ENCODE measurements at places on chromosomes 3 and 15. TPM values are rescaled to one million over a fixed set of nuclear protein-coding genes. Genes with fewer than 3 reads are reported as not detected.

- DNase-seq: no peak
These were observed at the start of gene C3orf22 for GRCh38 chr3:126558336-126559071. TSS of gene C3orf22 (minus strand) at chr3:126558932. CDS start at chr3:126553390, 5,542 bp downstream.

GJD2 gene
- total RNA-seq: not detected

MKRN2OS gene
- 9.0 TPM for total RNA-seq

GRCh38 chr3:34020726-34021680 lies 222.6 kb downstream of the PDCD6IP start:
- no peak for DNase-seq

DNA sequence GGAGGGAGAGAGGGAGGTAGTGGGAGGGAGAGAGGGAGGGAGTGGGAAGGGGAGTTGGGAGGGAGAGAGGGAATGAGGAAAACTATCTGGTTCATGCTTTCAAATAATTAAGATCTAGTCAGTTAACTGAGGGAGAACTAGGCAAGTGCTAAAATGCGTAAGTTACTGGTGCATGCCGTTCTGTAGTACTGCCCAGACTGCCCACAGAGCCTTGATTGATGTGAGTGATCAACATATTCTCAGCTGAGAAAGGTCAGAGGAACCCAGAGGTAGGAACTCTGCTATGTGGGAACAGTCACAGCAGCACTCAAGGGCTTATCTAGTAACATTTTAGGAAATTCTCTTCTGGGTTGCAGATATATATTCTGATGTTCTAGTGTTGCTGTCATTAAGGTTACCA lies 149.8 kb upstream of the ROBO1 start:
- DNase-seq: no peak

ITIH3 gene
- 0.53 TPM for total RNA-seq

DHX30 gene
- 47.2 TPM for total RNA-seq

- DNase-seq: no peak
These were observed 271.0 kb downstream of the GABRG3 start for GRCh38 chr15:27241943-27242342.

DAZL gene
- total RNA-seq: not detected

GRCh38 chr3:189365609-189366564 lies 194.1 kb downstream of the TPRG1 start:
- no peak for DNase-seq

DNA sequence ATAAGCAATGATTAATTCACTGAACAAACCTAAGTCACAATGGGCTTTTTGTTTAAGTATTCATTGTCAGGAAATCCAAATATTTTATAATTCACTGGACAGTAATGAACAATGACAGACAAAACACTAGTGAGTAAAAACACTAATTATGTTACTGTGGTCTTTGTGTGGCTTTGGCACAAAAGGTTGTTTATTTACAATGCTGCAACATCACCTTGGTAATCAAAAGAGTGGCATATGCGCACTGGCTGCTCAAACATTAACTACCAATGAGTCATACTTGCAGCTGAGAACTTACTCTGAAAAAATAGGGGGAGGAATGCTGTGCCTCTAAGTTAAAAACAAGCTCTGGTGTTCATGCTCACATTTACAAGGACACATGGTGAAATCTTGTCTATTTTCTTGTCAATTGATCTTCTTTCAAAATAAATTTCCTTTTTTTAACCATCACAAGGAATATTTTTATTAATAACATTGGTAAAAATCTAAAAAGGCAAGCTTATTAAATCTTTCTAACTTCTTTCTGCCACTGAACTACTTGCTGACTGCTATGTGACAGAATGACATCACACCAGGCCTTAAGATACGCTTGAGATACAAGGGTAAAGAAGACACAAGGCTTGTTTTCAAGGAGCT lies 85.2 kb upstream of the PPIB start:
- DNase-seq: no peak

DNA sequence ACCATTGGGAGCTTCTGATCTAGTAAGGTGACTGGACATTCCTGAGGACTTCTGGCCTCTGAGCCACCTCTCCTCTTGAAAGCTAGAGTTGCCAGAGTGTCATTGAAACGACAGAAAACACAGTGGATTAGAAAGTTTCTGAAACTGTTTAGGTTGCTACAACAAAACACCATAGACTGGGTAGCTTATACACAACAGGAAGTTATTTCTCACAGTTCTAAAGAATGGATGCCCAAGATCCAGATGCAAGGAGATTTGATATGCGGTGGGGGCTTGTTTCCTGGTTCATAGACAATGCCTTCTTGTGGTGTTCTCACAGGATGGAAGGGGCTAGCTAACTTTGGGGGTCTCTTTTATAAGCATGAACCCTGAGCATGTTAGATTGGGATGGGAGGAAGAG lies 43.3 kb upstream of the ZNF385D start:
- DNase-seq: no peak

CMTM7 gene
- total RNA-seq: 2.7 TPM

TFRC gene
- total RNA-seq: 64.0 TPM

All from heart right ventricle (tissue), 16 donors.